Substantia nigra (tissue), 51 donors: ENCODE measurements at places on chromosomes 7 and 10.

- no peak for DNase-seq
These were observed 13.4 kb upstream of the SMNDC1 start for GRCh38 chr10:110317866-110318850.

DNA sequence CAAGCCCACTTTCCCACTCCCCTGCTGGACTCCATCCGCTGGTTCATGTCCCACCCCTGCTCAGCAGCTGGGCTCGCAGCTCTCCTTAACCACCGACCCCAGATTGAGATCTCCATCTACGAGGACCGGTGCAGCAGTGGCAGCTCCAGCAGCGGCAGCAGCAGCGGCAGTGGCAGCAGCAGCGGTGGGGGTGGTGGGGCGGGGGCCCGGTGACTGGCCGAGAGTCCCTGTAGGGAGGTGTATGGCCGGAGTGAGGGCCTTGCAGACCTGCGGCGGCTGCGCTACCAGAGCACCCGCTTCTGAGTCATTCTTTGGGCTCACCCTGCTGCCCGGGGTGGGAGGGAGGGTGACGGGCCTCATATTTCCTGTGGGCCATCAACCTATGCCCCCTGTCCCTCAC, 15.8 kb downstream of the GOLGA7B start:
- DNase-seq, result no peak

GRCh38 chr10:9010931-9011670, 956.6 kb downstream of the GATA3 start:
- no peak for DNase-seq

DNA sequence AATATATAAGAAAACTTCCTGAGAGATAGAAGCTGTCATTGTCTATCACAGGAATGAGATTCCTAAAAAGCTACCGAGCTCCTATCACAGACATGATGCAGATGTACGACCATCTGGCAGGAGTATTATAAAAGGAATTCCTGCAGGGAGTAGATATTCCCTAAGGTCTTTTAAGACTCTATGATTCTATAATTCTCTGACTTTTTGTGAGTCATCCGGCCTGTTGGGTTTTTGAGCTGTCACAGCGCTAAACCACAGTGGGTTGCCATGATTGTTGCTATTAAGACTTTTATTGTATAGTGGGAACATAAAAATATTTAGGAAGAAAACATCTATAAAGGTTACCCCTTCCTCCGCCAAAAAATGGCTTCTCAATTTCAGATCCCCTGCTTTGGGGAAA, 223.4 kb downstream of the BMPER start:
- DNase-seq, result no peak

GRCh38 chr10:112442063-112442462, 4.7 kb downstream of the ZDHHC6 start:
- DNase-seq, result no peak

GRCh38 chr10:19730907-19731217, 85.4 kb upstream of the PLXDC2 start:
- no peak for DNase-seq

DNA sequence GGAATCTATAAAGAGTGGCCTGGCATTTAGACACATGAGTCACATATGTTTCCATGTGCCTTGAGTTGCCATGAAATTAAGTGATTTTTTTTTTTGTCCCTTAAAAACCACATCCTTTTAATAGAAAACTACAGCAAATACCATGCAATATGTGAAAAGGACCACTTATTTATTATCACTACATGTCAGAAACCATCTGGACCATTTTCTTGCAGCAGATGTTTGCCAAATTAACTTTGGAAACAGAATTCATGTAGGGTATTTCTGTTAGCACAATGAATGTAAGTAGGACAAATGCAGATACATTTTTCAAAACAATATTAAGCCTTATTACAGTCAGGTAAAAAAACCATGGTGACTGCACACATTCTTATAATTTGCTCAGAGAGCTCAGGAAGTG, 230.6 kb downstream of the REEP3 start:
- no peak for DNase-seq

GRCh38 chr10:28331841-28332240, 29.0 kb upstream of the MPP7 start:
- DNase-seq, result no peak

GRCh38 chr7:70408891-70409290, 723.1 kb upstream of the GALNT17 start:
- DNase-seq, result no peak

GRCh38 chr7:151409667-151410404, at the start of gene WDR86:
Gene WDR86, minus strand, starts transcription at chr7:151410038. Its CDS starts 449 bp downstream, at chr7:151409589.
- DNase-seq, result no peak

DNA sequence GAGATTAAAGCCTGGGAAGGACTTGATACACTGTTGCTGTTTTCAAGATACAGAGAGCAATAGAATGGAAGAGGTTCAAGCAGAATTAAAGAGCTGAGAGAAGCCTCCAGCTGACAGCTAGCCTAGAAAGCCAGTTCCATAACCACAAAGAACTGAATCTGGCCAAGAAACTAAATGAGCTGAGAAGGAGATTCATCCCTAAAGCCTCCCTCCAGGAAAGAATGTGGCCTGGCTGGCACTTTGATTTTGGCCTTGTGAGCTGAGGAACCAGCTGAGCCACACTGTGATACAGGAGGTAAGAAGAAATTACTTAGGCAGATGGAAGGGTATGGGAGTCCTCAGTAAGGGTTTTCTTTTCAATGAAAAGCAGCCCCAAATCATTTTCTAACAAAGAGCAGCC, 324.1 kb downstream of the PHF14 start:
- DNase-seq, result no peak

DNA sequence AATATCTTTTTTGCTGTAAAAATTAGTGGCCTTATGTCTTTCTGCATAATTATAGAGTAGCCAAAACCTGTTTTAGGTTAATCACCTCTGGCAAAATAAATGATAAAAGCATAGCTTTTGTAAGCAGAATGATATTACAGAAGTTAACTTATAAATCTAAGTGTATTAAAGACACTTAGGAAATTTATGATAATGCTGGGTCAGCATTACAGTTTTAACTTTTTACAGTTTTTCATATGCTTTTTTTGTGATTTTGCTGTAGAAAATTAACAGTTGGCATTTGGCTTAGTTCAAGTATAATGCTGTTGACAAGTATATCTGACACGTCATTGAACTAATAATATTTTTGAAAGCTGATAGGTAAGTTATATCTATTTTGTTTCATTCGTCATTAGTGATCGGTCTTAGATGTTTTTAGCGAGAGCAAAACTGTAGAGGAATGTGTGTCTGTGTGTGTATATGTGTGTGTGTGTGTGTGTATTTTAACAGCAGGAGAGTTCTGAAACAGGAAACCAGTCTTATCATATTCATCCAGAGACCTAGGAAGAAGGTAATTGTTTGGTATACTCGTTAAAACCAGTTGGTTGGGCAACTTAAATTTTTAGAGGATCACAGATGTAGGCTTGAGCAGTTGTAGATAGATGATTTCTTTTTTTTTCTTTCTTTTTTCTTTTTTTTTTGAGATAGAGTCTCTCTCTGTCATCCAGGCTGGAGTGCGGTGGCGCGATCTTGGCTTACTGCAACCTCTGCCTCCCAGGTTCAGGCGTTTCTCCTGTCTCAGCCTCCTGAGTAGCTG, 15.4 kb downstream of the PTEN start:
- DNase-seq, result no peak

DNA sequence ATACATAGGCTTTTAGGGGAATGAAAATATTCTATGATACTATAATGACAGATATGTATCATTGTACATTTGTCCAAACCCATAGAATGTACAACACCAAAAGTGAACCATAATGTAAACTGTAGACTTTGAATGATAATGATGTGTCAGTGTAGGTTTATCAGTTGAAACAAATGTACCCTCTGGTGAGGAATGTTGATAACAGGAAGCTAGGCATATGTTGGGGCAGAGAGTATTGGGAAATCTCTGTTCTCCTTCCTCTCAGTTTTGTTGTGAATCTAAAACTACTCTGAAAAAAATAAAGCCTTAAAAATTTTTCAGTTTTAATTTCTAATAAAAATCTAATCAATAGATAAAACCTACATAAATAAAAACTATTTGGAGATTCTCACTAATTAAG, 36.9 kb downstream of the C1GALT1 start:
- no peak for DNase-seq

DNA sequence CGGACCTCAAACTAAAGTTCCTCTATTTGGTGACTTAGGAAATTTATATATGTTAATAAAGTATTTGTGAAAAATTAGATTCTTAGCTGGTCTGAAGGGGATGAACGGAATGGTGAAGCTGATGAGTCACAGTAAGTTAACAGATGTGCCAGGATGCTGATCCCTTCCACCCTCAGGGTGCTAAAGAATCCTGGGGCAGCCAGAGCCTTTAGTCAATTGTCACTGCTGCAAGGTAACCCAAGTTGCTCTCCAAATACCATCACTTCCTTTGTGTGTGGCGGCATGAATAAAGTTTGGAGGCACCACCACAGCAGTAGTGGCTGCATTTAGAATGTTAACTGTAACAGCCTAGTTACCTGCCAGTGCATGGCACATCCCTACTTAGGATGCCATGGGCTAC, 222.6 kb upstream of the PPP1R3A start:
- DNase-seq, result no peak

DNA sequence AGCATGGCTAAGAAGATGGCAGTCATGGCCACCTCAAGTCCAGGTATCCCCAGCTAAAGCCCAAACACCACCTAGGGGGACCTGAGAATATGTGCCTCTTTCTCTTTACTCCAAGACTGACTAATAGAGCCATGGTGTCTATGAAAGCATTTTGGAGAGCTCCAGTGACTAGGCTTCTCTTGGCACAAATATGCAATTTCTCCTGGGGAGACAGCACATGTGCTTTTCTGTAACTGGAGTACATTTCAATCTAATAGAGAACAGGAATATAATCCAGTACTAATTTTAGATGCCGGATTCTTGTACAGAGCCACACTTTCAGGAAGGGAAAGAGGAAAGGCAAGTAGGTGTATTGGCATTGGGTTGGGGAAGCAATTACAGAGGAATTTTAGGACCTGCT, 260.1 kb downstream of the BMPER start:
- DNase-seq, result no peak
